ENCODE measurements at places on chromosomes 5 and 9.

- DNase-seq: no peak
Observed at GRCh38 chr9:132150256-132150655, 11.6 kb upstream of the NTNG2 start.

DNA sequence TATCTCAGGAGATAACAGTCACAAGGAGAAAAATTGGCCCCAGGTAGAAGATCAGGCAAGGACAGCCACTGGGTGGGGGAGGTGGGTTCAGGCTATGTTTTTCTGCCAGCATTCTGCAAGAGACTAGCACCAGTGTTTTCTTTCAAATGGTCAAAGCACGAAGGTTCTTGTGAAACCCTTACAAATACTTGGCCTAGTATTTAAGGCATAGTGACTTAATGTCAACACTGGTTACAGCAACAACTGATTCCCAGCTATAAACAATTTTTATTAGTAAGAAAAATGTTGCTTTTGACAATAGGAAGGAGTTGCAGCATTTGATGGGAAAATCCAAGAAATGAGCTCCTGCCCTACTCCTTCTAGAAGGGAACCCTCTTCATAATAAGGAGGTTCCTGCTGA lies 349.6 kb downstream of the SLIT3 start:
- DNase-seq: no peak

DNA sequence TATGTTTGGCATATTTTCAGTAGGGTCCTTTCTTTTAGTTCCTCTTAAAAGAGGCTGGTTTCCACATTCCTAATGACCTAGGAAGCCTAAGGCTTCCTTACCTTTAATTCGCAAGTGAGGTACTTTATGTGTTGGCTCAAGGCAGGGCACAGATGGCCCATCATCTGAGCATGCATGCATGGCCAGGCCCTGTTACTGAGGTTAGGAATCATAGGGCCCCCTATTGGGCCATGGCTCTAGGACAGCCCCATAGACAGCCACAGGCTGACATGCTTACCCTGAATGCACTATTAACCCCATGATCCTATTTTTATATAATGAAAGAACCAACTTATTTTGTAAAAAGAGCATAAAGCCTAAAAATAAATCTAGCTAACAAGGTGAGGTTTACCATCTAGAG lies 271.4 kb downstream of the ELAVL2 start:
- no peak for DNase-seq

DNA sequence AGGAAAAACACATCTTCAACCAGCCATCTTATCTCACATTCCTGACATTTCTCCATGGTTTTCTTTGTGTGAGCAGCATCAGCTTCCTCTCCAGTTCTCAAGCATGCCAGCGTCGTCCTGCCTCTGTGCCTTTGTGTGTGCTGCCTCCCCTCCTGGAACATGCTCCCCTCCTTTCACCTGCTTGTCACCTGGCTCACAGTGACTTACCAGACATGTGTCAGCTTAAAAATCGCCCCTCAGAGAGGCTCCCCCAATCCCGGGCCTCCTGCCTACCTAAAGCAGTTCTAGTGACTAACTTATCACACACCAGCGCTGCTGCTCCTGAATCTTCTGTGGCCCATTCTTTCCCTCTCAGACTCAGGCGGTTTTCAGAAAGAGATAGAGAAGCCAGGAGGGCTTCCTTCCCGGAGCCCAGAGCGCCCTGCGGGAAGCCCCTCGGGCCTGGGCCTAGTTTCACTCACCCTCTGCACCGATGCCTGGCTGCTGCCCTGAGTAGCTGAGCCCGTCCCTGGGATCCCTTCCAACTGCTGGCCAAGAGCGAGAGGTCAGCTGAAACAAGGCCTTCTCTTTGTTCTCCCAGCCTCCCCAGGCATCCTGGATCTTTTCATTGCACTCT lies 51.1 kb upstream of the MVB12B start:
- no peak for DNase-seq

- DNase-seq: no peak
Observed at GRCh38 chr5:116038817-116039216, 6.5 kb downstream of the ARL14EPL start.

DNA sequence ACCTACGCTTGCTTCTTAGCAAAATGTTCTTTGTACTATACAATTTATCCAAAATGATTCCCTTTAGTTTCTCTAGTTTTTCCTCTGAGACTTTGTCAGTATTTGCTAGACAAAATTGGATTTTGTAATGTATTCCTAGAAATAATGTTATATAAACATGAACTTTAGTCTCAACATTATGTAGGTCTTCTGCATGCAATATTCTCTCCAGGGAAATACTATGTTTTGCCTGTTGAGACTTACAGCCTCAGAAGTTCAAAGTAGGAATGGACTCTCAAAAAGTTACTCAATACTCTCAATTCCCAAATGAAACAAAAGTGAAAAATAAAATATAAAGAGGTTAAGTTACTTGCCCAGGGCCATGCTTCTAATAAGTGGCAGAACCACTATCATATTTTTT lies 24.8 kb upstream of the SMC2 start:
- DNase-seq: no peak

DNA sequence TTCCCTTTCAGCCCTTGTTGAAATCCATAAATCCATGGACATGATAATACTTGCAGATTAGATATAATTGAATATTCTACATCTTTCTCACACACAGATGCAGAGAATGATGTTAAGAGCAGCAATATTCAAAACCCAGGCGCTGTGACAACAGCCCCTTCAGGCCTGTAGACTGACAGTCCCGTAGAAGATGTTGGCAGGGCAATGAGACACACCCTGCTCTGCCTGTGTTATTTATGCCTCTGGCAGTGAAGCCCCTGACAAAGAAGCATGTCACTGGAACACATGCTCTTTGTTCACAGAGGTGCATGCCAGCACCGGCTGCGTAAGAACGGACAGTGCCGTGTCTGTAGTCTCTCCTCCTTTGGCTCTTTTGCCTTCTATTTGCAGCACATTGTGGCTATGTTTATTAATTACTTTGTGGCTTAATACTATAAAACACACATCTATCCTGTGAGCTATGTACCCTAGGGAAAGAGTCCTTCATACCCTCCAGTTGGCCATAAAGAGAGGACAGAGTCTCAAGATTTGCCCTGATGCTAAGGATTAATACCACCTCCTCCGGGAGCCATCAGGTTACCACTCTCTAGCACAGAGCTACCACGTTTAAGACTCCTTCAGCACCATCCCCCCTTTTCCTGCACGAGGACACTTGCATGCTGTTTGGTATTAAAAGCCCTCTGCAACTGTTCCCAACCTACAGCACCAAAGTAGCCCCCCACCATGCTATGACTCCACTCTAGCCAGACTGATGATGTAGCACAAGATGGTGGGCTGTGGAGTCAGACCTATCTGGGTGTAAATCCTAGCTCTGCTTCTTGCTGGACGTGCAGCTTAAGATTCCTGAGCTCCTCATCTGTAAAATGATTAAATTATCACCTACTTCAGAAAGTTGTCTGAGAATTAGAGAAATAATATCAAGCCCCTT lies 2.0 kb upstream of the ANP32B start:
- no peak for DNase-seq

GRCh38 chr5:113087976-113088514 lies 111.4 kb downstream of the DCP2 start:
- DNase-seq: no peak

DNA sequence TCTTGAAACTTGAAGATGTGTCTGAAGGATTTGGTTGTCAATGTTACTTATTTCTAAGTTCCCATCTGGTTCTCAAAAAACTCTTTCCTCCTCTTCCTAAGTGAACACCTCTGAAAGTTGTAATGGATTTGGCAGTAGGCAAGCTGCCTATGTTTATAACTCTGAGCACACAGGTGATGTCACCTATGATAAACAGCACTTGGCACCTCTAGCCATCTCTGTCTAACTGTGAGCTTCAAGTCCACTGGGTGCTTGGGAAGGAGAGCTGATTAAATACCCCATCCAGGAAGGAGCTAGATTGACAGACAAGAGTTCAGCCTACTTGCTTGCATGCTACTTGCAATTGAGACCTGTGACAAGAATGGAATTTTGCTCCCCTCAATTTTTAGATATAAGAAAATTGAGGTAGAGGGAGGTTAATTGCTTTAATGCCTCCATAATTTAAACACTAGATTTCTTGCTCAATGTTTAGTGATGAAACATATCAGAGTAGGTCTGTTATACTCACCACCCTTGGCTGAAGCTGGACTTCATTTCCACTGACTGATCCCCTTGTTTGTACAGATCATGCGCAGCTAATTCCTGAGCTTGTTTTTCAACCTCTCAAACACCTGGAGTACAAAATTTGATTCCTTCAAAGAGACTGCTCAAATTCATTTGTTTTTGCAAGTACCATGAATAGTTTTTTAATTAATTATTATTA lies 49.9 kb downstream of the PDE4D start:
- DNase-seq: no peak

DNA sequence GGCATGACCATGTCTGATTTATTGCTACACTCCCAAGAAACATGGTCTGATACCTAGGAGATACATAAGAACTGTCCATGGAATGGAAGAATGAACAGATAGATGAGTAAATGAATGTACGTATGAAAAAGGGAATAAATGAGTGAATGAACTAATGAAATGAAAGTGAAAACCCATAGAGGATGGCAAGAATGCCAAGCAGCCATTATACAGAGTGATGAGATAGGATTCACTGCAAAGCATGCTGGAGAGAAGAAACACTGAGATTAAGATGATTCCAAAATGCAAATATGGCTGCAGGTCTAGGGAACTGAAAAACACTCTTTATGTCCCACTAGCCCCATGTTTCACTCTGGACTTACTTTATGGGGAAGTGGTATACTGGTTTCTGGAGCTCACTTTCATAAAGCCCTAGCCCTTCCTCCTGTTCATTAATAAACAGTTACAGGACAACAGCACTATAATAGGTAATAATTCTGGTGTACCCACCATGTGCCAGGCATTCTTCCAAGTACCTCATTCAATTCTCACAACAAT lies 170.3 kb upstream of the RAD23B start:
- no peak for DNase-seq

DNA sequence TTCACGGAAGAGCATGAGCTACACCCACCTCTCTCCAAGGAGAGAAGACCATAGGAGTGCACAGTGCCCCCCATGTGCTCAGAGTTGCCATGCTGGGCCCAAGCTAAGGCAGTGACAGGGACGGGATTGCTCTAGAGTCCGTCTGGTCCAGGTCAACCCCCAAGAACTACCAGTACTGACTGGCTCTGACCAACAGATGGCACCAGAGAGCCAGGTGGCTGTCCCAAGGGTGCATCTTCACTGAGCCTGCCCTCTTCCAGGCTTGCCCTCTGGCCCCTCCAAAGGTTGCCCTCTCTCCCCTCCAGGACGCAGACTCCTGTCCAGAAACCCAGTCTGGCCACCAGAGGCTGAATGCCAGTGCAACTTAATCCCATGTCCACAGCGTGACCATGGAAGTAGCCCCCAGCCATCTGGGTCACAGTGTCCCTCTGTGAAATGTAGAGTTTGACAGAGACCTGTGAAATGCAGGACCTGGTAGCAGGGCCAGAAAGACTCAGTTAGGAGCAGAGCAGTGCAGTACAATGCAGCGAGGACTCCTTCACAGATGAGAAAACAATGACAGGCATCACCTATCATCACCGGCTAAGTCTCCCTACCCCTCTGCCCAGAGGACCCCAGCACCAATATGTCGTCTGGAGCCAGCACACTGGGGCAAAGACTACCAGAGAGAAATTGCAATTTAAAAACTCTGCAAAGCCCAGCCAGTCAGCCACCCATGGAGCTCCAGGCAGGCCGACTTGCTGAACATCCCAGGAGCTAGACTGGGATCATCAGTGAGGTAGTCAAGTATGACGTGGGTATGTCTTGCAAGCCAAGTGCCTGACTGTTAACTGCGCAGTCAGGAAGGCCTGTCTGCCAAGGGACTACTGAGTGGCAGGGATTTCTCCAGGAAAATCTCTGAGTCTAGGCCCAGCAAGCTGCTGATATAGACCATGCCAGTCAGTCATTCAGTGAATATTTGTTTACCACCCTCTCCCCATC lies 7.7 kb upstream of the SKP1 start:
- DNase-seq: peak; percentile 63

DNA sequence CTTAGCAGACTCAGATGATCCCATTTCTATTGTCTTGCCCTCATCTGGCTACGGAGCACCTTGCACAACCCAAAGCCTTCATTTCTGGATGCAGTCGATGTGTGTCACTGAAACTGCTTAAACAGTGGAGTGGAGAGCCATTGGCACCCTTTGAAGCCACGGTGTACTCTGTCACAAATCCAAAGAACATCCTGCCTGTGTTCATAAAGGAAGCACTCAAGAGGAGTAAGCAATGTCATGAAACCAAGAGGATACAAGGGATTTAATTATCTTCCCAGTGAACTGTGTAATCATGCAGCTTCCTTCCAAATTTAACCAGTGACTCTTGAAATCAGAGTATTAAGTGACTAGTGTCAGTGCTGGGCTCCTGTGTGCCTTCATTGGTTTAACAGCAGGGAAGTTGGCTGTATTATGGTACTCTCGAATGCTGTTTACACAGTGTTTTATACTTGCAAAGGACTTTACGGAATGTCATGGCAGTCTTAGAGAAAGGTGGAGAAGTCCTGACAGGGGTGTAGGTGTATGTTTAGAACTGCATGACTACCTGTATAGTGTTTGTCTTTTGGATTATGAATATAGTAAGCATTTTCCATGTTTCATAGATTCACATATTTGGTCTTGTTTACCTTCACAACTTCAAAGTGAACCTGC lies 41.9 kb downstream of the CD180 start:
- DNase-seq: no peak

DNA sequence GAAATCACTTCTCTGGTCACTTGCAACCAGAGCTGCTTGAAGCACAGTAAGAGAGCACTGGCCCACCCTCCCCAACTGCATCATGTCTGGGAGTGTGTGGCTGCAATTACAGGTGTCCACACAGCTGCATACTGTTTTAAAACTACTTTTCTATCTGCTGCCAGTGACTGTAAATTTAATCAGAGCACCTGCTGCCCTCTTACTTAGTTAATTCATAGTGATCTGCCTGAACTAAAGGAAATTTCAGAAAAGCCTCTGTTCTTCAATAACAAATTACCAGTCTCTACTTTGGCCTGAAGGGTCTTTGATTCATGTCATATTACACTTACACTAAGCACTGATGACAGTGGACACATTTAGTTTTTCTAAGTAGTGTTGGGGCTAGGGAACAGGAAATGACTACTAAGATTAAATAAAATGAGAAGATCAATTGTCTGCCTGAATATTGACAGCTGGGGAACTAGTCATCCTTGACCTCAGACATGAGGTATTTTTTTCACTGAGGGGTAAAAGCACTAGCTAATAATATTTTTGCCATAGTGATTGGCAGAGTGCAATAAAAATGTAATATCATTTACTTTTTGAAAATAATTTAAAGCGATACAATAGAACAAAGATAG lies 788.9 kb upstream of the GRAMD2B start:
- DNase-seq: no peak

DNA sequence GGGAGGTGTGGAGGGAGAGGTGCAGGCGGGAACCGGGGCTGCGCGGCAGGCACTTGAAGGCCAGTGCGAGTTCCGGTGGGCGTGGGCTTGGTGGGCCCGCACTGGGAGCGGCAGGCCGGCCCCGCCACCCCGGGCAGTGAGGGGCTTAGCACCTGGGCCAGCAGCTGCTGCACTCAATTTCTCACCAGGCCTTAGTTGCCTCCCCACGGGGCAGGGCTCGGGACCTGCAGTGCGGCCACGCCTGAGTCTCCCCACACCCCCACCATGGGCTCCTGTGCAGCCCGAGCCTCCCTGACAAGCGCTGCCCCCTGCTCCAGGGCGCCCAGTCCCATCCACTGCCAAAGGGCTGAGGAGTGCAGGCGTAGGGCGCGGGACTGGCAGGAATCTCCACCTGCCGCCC lies 284.5 kb downstream of the DEPDC1B start:
- DNase-seq: no peak

GRCh38 chr5:40490464-40491111 lies 189.1 kb upstream of the PTGER4 start:
- DNase-seq: no peak

- no peak for DNase-seq
Observed at GRCh38 chr9:100671898-100672297, 94.0 kb downstream of the CAVIN4 start.
